MG63 (cell line): ENCODE measurements at places on chromosomes 4 and X.

DNA sequence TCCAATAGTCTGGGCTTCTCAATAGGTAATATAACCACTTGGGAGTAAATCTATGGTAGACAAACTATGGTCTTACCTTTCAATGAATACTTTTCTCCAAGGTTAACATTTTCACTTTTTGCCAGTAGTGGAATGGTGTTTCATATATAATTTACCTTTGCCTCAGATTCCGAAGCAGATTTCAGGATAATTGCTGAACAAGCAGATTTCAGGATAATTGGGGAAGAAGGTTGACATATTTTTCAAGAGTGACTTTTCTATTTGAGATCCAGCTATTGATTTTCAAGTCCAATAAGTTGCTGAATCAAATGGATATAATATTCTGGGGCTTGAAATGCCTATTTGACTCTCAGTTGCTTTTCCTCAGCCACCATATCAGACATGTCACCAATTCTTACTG is 63.6 kb downstream of the SYTL5 start:
- DNase-seq, result no peak

GRCh38 chr4:147530723-147531122 is 49.8 kb downstream of the EDNRA start:
- no peak for DNase-seq

GRCh38 chr4:155766622-155767021 is 7.8 kb downstream of the GUCY1B1 start:
- no peak for DNase-seq

DNA sequence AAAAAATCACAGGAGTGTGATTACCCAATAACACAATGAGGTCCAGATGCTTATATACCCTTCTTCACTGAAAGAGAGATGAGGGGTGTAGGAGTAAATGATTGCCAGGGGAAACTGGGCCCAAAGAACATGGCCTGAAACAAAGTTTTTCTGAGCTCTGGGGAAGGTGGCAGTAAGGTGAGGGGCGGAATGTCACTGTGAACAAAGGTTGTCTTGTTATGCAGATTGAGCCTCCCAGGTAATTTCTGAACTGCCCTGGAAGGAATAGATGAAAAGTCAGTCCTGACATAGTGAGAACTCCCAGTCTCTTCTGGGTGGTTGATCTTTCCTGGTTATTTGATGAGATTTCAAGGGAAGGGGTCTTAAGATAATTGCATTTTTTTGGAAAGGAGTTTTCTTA is 2.5 kb upstream of the TMEM47 start:
- DNase-seq, result no peak

- DNase-seq, result no peak
Measured at GRCh38 chrX:100687546-100687945, 43.5 kb downstream of the SRPX2 start.

DNA sequence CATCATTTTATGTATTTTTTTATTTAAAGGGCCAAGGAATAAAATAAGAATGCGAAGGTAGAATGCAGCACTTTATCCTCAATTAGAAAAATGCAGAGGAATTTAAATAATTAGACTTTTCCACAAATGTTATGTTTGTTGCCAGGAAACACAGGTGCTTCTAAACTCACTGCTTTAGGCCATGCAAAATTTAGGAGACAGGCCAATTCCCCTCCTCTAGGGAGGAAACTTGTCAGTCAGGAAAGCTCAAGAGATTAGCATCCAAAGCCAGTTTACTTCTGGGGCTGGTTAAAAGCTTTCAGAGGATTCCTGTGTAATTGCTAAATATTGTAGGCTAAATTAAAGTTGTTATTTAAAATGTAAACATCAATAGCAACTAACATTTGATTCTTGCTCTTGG is 124.5 kb downstream of the DMD start:
- DNase-seq, result no peak

DNA sequence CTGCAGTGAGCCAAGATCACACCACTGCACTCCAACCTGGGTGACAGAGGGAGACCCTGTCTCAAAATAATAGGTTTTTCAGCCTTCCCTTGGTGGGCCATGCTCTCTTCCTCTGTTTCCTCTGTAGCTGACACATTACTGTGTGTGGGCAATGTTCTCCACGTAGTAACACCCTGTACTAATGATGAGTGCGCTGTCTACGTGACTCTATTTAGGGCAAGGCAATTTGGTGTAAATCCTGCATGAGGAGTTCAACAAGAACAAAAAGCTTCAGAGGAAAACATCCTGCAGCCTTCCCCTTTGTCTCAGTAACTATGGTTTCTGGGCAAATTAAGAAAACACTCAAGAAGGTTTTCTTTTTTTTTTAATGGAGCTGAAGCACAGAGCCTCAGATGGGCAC is 24.4 kb upstream of the JAKMIP1 start:
- no peak for DNase-seq
